AG09309 (cell line): ENCODE measurements at places on chromosomes 6 and 20.

DNA sequence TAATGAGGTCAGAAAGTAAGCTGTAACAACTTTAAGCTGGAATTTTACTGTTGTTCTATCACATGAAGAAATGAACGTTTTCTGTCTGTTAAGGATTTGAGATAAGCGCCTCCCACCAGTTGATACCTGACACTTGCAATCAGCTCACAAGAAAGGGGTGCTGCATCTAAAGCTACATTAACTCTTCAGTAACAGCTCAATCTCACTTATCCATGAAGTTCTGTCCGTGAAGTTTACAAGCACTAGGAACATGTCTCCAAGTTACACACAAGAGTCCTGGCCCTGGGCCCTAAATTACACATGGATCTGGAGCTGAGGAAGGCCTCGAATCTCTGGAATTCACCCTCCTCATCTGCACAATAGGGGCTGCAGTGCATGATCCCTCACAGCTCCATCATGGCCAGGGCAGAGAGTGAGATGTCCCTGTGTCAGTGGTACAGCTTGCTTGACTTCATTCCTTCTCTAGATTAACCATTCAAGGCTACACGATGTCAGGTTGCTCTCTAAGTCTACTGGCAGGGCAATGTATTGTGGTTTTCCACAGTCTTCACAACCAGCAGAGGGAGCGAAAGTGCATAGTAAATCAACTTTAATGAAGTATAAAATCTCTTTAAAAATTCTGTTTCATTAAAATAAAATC lies 182.4 kb upstream of the MCHR2 start:
- peak; percentile 45 for DNase-seq

- no peak for DNase-seq
These were observed 262.8 kb upstream of the MAN1A1 start for GRCh38 chr6:119612176-119612891.

DNA sequence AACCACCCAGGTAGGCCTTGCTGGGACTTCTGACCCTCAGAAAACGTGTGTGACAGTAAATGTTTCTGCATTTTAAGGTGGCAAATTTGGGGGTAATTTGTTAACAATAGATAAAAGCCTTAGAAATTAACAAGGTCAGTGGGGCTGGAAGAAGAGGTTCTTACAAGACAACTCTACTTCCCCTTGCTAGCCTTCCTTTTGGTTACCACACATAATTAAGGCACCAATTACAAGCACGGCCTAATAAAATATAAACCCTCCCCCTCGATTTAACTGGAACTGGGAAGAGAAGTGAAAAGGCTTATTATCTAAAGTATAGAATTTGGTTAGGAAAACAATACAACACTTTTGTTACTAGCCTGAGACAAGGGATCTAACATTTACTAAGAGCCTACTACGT lies 38.8 kb downstream of the ELOVL5 start:
- DNase-seq: no peak

DNA sequence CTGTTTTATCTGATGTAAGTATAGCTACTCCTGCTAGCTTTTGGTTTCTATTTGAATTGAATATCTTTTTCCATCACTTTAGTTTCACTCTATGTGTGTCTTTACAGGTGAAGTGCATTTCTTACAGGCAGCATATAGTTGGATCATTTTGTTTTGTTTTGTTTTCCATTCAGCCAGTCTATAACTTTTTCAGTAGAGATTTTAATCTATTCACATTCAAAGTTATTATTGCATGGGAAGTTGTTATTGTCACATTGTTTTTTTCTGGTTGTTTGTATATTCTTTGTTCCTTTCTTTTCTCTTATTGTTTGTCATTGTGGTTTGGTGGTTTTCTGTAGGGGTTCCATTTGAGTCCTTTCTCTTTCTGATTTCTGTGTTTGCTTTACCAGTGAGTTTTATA lies 151.2 kb downstream of the PDE10A start:
- DNase-seq: no peak

GRCh38 chr6:81451787-81452186 lies 300.7 kb downstream of the TENT5A start:
- peak; percentile 82 for DNase-seq

GRCh38 chr20:25127761-25128537 lies 46.0 kb upstream of the VSX1 start:
- DNase-seq: no peak

DNA sequence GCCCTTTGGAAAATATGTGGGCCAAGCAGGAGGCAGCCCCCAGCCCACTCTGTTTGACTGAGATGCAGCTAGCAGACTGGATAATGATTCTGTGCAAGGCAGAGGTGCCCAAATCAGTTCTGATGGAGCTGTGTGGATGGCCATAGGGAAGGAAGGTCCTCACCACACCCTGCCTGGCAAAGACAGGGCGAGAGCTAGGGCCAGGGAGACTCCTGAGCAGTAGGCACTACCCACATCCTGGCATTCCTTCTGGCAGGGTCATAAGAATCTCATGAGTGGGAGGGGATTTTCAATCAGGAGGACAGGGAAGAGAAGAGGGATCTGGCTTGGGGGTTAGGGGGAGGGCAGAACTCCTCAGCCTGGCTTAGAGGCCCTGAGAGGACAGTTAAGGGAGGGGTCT lies 18.6 kb upstream of the TREM2 start:
- DNase-seq: no peak

DNA sequence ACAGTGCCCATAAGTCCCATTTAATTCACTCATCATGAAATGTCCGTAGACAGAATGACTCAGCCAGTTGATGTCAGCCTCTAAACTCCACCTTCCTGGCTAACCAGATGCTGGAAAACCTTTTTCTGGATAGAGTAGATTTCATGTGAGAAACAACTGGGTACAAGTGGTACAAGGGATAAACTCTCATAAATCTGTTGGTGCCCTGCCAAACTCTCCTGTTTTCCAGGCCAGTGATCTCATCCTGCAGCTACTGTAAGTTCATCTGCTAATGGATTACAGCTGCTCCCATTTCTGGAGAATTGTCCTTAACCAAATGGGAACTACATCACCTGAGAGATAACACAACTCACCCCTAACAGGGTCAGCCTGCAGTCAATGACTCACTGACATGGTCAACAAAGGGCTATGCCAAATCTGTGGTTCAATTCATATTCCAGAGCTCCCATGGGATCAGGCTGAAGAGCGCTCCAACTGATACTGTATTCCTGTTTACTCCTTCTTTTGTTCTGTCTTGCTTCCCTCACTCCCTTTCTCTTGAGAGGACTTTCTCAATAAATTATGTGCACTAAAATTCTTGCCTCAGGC lies 210.1 kb upstream of the HDDC2 start:
- no peak for DNase-seq

DNA sequence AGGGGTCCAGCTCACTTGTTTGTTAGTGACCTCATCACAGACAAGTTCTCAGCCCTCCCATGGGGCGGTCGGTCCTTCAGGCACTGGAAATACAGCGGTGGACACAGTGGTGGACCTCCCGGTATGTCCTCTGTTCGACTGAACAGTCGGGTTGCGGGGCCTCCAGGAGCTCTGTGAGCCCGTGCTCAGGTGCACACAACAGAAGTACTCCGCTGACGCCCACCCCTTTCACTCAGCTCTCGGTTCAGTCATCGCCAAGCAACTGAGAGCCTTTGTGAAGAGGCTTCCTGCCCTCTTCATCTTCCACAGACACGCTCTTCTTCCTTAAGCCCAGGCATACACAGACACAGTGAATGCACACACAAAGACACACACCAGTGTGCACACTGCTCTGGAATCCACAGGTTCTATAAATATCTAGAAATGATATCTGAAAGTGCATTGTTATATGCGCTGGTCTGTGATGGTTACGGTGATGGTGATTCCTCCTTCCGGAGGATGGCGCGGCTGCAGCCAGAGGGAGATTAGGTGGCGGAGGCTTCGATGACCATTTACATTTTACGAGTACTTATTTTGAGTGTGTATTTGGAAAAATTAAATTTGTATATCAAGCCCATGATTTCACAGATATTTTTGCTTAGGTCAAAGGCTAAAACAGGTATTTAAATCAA lies 46.8 kb upstream of the BHLHE23 start:
- DNase-seq: no peak

DNA sequence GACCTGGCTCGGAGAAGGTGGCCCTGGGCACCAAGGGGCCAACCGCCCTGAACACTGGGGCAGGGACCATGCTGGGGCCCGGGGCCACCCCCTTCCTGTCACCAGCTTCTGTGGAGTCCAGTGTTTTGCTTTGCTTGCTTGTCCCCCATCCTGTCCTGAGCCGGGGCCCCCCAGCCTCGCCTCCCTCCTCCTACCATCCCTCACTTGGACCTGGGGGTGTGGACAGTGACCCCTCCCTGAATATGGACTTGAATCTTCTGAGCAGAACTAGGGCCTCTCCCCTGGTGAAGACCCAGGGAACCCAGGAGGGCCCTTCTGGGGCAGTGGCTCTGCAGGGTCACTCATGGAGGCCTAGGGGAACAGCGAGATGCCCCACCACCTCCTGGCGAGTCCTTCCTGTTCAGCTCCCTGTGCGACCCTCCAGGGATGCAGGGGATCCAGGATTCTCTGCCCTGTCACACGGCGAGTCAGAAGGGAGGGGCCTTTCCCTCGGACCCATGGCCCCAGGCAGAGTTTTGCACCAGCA lies 41.6 kb downstream of the VSTM2L start:
- no peak for DNase-seq

- DNase-seq: no peak
These were observed 202.0 kb downstream of the CENPW start for GRCh38 chr6:126541806-126542491.

DNA sequence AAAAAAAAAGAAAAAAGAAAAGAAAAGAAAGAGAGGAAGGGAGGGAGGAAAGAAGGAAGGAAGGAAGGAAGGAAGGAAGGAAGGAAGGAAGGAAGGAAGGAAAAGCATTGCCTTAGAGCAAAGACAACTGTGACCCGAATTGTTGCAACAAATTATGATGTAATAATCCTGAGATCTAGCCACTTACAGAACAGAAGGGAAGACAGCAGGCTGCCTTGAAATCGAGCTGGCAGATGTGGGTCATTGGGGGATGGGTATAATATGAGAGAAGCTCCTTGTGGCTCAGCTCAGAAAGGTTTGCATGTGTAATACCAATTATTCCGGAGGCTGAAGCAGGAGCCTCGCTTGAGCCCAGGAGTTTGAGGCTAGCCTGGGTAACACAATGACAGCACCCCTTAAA lies 208.1 kb upstream of the PROKR2 start:
- DNase-seq: no peak

- peak; percentile 78 for DNase-seq
These were observed 97.0 kb upstream of the MAN1A1 start for GRCh38 chr6:119446609-119447008.

DNA sequence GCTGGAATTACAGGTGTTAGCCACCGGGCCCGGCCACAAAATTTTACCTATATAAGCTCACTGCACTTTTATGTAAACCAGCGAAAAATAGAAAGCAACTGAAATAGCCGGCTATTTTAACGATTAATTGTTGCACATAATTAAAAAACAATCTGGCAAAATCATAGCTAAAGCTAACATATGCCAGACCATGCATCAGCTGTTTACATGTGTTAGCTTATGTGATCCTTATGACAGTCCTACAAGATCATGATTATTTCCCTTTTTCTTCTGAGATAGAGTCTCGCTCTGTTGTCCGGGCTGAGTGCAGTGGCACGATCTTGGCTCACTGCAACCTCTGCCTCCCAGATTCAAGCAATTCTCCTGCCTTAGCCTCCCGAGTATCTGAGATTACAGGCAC lies 157.0 kb downstream of the ZFP64 start:
- DNase-seq: no peak

- no peak for DNase-seq
These were observed 96.6 kb downstream of the DLGAP4 start for GRCh38 chr20:36402708-36403107.

DNA sequence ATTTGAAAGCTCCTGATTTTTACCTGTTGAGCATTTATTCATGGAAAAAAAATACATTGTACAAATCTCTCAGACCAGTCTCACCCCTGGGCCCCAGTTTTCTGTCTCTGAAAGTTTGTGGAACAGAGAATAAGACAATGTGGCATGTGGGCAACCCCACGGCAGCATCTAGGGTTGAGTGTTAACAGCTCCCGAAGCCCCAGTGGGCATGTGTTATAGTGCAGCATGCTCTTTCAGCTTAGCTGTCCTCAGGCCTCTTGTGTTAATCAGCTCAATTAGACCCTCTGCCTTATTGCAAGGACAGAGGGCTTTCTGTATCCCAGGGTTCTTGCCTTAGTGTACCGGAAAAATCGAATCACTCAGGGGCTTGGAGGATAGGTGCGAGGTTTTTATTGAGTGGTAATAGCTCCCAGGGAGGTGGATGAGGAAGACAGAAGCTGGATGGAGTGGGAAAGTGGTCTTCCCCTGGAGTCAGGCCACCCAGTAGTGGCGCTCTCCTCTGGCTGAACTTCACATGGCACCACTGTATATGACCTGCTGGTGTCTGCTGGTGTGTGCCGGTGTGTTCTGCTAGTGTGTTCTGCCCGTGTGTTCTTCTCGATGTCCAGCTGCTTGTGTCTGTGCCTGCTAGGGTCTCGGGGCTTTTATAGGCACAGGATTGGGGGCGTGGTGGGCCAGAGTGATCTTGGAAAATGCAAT lies 382.8 kb downstream of the EPM2A start:
- DNase-seq: no peak

GRCh38 chr6:107488875-107489635 lies 862 bp upstream of the SOBP start:
- no peak for DNase-seq

DNA sequence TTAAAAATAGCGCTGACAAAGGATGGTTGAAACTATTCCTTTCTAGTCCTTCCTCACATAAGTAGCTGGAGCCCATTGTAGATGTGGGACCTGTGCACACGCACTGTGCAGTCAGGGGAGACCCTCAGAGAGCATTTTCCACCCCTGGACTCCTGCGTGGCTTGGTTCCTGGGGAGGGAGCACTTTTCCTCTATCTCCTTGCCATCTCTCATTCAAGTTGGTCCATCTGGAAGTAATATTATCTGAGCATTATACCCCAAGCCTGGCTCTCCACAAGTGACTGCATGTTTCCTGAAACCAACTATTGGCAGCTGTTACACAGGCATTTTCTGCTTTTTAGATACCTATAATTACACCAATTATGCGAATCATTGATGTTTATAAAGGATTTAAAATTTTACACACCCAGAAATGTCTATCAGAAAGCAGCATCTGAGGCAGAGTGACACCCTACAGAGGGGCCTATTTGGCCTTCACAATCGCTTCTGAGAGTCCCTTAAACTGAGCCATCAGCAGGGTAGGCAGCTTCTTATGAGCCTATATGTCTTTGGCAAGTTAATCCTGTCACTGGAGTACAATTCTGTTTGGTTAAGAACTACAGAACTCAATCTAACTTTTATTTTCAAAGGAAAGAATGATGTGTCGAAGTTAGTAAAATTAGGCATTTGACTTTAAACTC lies 18.7 kb downstream of the SOX4 start:
- DNase-seq: no peak
